Astrocyte (in vitro differentiated cells and primary cell): ENCODE measurements at places on chromosomes 12 and 14.

GRCh38 chr12:98470469-98471082, 44.8 kb upstream of the TMPO start:
- DNase-seq = no peak

- DNase-seq = peak; percentile 31
Measured at GRCh38 chr12:56206452-56207166, 15.1 kb downstream of the RNF41 start.

GRCh38 chr14:61330511-61330910, 9.1 kb downstream of the PRKCH start:
- no peak for DNase-seq

- DNase-seq = no peak
Measured at GRCh38 chr14:75299576-75299975, 20.9 kb downstream of the FOS start.

DNA sequence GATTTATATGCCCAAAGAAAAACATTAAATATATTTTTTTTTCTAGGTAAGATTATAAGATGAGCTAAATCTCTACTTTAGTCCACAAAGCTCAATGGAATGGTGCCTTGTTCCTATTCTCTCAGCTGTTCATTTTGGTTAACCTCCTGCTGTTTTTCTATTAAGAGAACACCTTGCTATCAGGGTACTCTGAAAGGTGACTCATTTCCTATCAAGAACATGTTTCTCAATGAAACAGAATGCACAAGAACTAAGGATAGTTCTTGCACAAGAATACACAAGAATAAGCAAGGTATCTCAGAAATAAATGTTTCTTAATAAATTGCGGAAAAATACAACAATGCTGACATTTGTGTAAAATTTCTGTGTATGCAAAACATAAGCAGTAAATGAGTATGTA, 14.1 kb downstream of the ABCD2 start:
- DNase-seq = peak; percentile 70

- DNase-seq = no peak
Measured at GRCh38 chr12:41745593-41745992, 399.1 kb downstream of the GXYLT1 start.

DNA sequence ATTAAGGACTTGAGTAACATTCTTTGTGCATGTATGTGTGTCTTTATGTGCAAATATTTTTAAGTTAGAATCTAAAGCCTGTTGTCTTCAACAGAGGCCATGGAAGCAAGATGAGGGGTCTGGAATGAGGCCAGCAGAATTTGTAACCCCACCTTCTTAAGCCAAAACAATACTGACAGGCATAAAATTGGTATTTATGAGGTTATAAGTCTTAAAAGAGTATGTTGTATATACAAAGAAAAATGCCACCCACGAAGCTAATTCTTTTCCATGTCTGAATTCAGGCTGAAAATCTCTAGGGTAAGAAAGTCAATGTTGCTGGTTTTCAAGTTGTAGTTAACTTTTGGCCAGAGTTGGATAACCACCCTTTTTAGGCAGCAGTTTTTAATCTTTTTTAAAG, 86.2 kb upstream of the TMTC1 start:
- no peak for DNase-seq

GRCh38 chr12:21775133-21775820, 771 bp upstream of the KCNJ8 start:
- DNase-seq = no peak

GRCh38 chr14:22567437-22567836, 21.6 kb downstream of the DAD1 start:
- DNase-seq = no peak

DNA sequence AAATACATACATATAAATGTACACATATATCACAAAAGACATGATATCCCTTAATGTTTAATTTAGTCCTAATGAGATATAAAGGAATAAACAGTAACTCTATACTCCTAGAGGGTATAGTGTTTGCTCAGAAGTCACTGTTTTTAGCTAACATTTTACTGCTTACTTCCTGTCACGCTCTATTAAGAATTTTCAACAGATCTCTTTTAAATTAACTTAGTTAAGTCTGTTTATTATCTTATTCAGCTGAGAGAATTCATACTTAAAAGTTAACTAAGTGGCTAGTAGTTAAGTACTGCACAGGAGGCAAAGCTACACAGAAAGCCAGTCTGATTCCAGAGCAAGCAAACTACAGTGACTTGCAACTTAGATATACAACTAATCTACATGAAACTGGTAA, 39.9 kb downstream of the GXYLT1 start:
- no peak for DNase-seq

DNA sequence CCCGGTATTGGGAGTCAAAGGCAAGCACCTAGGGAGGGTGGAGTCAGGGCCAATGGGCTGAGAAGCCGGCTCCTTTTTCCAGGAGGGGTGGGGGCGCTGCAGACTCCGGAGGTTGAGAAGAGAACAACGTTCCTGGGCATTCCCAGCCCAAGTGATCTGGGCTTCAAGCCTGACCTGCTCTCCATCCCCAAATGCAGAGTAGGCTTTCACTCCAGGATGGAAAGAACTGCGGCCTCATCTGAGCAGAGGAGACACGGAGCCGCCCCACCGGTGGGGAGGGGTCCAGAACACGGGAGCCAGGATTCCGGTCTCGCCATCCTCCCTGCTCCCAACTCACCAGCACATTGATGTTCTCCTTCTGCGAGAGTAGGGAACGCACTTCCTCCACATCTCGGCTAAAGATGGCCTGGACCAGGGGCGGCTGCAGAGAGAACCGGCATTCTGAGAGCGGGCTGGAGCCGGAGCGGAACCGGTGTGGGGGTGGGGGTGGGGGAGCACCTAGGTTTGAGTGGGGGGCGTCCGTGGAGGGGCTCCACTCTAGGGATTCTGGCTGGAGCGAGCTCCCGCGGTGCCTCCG, 605 bp downstream of the ANKRD52 start:
- DNase-seq = peak; percentile 18

GRCh38 chr12:67519484-67520433, 128.8 kb upstream of the DYRK2 start:
- no peak for DNase-seq

GRCh38 chr12:26157001-26157400, 32.2 kb upstream of the BHLHE41 start:
- DNase-seq = no peak

DNA sequence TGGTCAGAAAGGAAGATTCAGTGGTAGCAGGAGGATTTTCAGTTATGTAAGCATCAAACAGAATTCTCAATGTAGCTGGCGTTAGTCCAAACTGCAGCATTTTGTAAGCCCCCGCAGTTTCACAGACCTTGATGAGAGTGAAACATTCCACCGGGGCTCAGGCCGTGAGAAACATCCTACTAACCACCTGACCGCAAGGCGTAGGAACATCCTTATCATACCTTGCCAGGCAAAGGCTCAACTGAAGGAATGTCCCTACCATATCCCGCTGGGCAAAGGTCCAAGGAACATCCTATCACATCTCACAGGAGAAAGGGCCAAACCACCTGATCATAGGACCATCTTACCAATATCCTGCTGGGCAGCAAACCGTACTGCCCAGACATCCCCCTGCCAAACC, 624.8 kb upstream of the TMEM132C start:
- no peak for DNase-seq

DNA sequence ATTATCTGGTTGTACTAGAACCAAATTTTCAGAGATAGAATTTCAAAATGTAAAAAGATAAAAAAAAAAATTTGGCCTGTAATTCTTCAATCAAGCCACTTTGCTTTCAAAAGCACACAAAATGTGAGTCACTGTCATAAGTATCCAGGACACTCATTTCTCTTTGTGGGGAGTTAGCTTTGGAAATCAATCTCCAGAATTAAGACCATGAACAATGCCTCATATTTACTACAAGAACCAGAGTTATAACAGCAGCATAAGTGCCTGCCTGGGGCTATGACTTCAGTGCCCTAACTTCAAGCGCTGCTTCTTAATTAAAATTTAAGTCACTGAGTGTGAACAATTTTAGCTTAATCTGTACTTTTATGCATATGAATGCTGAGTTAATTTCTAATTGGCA, 162.1 kb downstream of the C12orf42 start:
- DNase-seq = no peak

DNA sequence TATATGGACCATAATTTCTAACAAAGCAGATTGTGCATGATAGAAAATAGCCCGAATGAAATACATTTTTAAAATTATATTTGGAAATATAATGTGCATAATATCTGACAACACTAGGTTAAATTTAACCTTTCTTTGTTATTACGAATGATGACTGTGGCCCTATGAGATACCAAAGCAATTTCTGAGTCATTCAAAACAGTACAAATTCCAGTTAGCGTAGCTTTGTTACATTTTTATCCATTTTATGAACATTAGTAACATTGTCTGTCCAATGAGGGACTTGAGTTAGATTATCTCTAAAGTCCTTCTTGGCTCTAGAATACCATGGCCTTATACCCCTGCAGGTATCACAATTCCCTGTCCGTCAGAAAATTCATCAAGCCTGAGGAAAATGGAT, 39.0 kb upstream of the REP15 start:
- DNase-seq = peak; percentile 11

GRCh38 chr14:54564071-54564867, 2.7 kb upstream of the SAMD4A start:
- DNase-seq = peak; percentile 27

GRCh38 chr12:104456950-104457745, 400 bp downstream of the CHST11 start:
- DNase-seq = peak; percentile 69

DNA sequence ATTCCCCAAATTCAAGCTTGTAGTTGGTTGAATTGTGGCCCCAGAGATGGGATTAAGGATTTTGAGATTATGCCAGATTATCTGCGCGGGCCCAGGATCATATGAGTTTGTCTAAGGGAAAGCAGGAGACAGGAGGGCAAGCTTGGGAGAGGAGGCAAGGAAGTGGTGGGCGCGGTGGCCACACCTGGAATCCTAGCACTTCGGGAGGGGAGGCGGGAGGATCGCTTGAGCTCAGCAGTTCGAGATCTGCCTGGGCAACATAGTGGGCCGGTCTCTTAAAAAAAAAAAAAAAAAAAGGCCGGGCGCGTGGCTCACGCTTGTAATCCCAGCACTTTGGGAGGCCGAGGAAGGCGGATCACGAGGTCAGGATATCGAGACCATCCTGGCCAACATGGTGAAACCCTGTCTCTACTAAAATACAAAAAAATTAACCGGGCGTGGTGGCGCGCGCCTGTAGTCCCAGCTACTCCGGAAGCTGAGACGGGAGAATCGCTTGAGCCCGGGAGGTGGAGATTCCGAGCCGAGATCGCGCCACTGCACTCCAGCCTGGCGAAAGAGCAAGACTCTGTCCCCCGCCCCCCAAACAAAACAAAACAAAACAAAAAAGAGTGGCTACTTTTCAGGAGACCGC, 881 bp upstream of the PUS1 start:
- no peak for DNase-seq

DNA sequence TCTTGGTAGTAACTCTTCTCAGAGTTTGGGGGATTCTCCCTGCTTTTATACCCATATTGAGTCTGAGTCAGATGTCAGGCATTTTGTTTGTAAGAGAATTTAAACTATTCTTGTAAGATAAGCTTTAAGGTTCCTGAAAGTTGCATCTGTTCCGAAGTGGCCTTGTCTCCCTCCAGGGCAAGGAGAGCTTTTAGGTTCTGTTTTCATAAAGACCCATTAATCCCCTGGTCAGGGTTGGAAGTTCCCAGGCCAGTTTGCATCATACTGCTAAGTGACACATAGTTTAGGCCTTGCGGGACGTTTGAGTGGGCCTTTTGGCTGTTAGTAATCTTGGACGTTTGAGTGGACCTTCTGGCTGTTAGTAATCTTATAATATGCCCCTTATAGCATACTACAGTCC, 396.7 kb downstream of the NPAS3 start:
- peak; percentile 47 for DNase-seq

- DNase-seq = no peak
Measured at GRCh38 chr12:57629897-57630471, 3.0 kb downstream of the B4GALNT1 start.

DNA sequence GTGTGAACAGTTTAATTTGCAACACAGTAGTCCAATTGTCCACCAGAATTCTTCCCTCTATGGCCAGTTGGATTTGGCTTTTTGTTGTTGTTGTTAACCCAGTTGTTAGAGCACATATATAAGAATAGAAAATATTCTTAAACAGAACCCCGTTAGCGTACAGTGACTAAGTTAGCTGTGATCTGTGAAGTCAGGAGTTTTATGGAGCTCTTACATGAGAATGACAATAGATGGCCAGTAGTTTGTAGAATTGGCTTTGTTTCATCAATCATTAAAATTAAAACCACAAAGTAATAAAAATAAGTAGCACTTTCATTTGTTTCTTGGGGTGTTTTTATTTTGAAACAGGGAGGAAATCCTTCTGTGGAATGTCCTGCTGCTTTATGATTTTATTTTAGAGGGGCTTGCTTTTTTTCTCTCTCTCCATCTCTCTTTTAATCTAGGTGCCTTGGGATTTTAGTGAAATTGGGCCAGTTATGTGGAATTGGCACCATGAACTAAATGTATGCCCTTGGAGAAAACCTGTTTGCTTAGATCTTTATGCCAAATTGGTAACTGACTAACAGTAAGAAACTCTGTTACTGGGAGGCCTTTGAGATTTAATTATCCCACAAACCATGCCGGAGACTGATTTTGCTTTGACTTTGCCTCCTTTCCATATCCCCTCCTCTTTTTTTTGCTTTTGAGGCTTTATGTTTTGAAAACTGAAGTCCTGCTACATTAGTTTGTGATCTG, 22.9 kb downstream of the FBXW8 start:
- no peak for DNase-seq

DNA sequence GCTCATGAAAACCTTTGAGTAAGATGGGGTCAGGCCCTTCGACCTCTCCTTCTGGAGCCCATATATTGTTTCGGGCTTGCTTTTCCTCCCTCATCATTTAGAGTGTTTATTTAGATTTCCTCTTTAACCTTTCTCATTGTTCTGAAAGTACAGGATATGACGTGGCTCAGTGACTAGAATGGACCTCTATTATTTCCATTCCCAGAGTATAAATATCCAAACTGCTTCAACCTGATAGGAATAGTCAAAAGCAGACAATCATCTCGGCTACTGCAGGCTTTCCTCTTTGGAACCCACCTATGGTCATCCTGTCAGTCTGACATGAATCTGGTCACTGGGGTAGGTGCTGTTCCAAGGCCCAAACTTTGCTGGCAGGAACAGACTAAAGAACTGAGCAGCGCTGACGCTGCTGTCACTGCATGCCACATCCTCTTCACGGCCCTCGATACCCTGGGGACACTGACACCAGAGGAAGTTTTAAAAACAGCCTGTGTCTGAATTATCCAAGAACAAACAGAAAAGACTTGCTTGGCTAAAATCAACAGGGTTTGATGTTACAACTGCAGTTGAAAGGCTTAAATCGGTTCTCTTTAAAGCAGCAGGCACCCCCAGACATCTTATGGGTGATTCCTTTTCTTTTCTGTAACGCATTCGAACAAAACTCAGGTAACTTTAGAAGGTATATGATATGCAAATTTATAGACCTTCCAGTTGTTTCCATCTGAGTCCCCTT, 5.0 kb upstream of the DDX47 start:
- no peak for DNase-seq

GRCh38 chr12:47307680-47308399, 228.1 kb upstream of the AMIGO2 start:
- peak; percentile 48 for DNase-seq
